Activated CD4-positive, CD25-positive, alpha-beta regulatory T cell (primary cell): ENCODE measurements at places on chromosomes 3 and 15.

DNA sequence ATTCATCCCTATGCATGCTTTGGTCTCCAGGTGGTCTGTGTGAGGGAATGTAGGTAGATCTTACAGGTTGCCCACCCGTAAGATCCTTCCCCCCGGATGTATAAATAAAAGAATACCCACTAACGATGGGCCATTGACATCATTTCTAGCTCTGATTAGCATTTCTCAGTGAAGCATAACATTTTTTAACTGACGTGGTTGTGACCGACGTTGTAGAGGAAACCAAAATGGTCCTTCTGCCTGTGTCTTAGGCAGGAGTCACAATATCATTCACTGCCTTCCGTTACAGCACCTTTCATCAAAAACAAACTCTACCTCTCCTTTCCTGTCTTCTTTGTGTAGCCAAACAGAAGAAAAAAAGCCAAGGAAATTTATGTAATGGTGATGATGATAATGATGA lies 27.3 kb upstream of the UMPS start:
- DNase-seq = no peak

DNA sequence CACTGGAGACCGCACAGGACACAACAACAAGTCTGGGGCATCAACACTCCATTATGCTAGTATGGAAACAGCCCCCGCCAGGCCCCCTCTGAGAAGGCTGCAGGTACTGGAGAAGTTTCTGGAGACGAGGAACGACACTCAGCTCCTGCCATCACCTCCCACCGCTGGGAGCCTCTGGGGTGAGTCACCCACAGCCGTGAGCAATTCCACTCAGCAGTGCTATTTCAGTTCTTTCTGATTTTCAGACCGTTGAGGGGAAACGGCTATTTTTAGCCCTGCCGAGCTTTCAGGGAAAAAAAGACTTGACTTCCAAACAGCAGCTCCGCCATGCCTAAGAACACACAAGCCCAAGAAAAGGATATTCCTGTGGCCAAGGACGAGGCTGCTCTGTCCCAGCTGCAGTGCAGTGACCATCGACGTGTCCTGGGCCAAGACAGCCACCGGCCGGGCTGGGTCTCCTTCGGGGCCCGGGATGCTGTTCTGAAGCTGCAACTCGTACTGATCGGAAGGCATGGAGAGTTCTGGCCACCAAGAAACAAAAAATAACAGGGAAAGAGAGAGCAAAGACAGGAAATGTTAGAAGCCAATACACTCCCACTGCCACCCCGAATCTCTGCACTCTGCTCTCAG lies 40.8 kb downstream of the NUP210 start:
- no peak for DNase-seq

- no peak for DNase-seq
Measured at GRCh38 chr3:18390024-18390660, 35.0 kb downstream of the SATB1 start.

GRCh38 chr3:127632035-127632820 lies 3.2 kb downstream of the PODXL2 start:
- DNase-seq = no peak

- no peak for DNase-seq
Measured at GRCh38 chr15:37209041-37209363, 108.7 kb upstream of the MEIS2 start.

- no peak for DNase-seq
Measured at GRCh38 chr3:160259589-160259988, 34.4 kb downstream of the C3orf80 start.

- no peak for DNase-seq
Measured at GRCh38 chr3:48897460-48898376, 964 bp downstream of the SLC25A20 start.

DNA sequence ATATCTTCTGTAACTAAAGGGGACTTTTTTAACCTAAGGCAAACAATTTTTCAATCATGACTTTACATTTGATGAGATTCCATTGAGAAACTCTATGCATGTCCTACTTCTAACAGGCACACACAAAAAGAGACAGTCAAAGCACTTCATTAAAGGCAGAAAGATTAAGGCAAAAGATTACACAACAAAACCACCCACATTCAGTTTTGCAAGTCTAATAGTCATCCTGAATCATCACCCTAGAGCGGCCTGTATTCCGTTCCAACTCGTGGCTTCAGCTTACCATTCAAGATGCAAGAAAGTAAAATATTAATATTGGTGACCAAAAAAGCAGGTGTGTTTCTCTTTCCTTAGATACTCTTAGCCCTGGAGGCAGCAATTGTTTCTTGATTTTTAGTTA lies 205.9 kb downstream of the P3H2 start:
- no peak for DNase-seq

GRCh38 chr3:124779751-124780191 lies 49.5 kb downstream of the UMPS start:
- DNase-seq = no peak

DNA sequence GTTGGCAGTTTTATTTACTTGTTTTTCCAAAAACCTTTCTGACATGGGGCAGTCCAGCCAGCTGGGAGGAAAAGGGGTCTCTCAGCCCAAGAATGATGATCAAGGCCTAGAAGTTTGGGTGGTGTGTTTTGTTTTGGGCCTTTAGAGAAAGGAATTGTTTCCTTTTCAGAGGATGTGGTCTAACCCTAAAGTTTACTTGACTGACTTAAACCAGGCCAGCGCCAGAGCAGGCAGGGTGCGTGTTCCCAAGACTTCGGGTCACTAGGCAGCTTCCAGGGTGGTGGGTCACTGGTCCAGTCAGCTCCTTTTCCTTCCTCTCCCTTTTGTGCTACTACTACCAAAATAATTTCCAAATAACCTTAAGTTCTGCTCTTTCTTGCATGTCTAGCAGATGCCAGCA lies 4.9 kb downstream of the FLNB start:
- no peak for DNase-seq

GRCh38 chr15:66650433-66650832 lies 51.6 kb upstream of the SMAD6 start:
- DNase-seq = no peak

DNA sequence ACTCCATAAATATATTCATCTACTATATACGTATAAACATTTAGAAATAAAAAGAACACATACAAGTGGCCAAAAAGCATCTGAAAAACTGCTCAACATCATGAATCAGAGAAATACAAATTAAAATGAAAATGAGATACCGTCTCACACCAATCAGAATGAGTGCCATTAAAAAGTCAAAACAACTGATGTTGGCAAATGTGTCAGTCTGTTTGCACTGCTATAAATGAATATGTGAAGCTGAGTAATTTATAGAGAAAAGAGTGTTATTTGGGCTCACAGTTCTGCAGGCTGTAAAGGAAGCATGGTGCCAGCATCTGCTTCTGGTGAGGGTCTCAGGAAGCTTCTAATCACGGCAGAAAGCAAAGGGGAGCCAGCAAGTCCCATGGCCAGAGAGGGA lies 620.3 kb upstream of the CCDC54 start:
- no peak for DNase-seq

GRCh38 chr3:64224826-64225610 lies at the start of gene PRICKLE2:
TSS of gene PRICKLE2 (minus strand) at chr3:64225466. CDS start at chr3:64198927, 26,539 bp downstream.
- no peak for DNase-seq

DNA sequence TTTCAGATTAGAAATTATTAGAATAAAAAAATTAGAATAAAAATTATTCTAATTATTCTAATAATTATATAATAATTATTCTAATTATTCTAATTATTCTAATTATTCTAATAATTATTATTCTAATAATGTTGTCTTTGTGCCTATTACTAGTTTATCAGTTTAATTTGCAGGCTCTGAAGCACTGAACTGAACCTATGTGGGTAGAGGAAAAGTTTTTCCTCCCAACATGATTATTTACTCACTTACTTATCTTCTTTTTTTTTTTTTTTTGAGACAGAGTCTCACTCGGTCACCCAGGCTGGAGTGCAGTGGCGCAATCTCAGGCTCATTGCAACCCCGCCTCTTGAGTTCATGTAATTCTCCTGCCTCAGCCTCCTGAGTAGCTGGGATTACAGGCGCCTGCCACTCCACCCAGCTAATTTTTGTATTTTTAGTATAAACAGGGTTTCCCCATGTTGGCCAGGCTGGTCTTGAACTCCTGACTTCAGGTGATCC lies 39.7 kb upstream of the C15orf39 start:
- no peak for DNase-seq

- DNase-seq = no peak
Measured at GRCh38 chr3:66531256-66531655, 30.4 kb upstream of the LRIG1 start.

GRCh38 chr3:112894258-112894657 lies 47.6 kb upstream of the CD200R1L start:
- DNase-seq = no peak

- peak; percentile 47 for DNase-seq
Measured at GRCh38 chr15:77634266-77634962, 1.7 kb upstream of the LINGO1 start.

DNA sequence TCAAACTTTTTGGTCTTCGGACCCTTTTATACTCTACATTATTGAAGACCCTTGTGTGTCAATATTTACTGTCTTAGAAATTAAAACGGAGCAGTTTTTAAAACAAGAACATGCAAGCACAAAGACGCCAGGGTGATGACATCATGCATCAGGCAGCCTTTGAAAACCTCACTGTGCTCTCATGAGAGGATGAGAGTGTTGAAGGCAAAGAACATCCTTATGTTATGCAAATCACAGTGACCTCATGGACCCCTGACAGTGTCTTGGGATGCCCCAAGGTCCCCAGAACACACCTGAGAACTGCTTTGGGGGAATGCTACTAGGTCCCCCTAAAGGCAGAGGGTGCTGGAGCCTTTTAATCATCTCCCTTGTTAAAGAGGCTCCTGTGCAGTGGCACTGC lies 51.6 kb downstream of the CHDH start:
- DNase-seq = no peak

GRCh38 chr15:86879250-86880229 lies 799.9 kb downstream of the AGBL1 start:
- DNase-seq = no peak

- DNase-seq = no peak
Measured at GRCh38 chr3:95971573-95971972, 842.8 kb upstream of the EPHA6 start.

- DNase-seq = no peak
Measured at GRCh38 chr3:24161841-24162240, 216.8 kb downstream of the NR1D2 start.

- no peak for DNase-seq
Measured at GRCh38 chr15:35071106-35071505, 14.0 kb downstream of the NANOGP8 start.

GRCh38 chr15:42911058-42911592 lies 9.5 kb downstream of the TTBK2 start:
- DNase-seq = no peak

- no peak for DNase-seq
Measured at GRCh38 chr3:76438971-76439370, 600.9 kb upstream of the ROBO2 start.

DNA sequence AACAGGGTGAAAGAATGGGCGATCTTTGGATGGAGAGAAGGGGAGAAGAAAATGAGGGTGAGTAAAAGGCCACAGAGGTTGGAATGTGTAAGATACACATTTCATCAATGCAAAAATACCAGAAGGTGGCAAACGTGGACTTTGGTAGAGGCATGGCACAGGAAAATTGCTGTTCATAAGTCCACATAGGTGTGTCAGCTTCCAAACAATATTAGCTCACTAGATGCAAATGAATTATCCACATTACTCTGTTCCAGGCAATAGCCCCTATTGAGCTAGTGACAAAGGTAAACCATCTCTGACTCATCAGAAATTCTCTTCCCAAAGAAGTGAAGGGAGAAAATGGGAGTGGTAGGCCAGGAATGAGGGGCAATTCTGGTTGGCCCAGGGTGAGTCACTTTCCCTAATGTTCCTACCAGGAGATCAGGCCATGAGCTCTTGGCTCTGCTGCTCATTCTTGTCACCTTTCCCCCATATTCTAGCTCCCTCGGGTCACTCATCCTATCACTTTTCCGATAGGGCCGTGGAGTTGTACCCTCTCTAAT lies 19.9 kb downstream of the ACKR2 start:
- no peak for DNase-seq

DNA sequence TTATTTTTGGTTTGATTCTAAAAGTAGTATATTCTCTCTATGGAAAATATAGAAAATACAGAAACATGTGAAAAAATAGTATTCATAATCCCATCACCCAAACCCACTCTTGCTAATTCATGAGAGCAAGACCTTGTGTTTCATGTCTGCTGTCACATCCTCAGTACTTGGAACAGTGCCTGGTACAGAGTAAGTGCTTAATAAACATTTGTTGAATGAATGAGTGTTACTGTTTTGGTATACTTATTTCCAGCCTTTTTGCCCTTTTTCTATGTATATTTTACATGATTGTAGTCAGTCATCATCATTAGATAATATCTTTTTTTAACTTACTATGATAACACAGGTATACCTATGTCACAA lies 59.3 kb downstream of the IL16 start:
- no peak for DNase-seq

DNA sequence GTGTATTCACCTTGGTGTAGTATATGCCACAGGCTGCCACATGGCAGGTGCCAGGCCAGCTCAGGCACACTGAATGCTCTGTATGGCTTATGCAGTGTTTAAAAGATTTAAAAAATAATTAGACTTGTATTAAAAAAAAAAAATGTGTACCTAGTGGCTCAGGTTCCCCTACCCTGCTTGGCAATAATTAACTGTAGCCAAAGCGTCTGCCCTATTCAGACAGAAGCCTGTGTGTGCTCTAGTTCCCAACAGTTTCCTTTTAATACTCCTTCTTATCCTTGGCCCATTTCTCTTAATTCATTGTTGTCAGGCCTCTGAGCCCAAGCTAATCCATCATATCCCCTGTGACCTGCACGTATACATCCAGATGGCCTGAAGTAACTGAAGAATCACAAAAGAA lies 752.2 kb upstream of the CFAP20DC start:
- DNase-seq = no peak

DNA sequence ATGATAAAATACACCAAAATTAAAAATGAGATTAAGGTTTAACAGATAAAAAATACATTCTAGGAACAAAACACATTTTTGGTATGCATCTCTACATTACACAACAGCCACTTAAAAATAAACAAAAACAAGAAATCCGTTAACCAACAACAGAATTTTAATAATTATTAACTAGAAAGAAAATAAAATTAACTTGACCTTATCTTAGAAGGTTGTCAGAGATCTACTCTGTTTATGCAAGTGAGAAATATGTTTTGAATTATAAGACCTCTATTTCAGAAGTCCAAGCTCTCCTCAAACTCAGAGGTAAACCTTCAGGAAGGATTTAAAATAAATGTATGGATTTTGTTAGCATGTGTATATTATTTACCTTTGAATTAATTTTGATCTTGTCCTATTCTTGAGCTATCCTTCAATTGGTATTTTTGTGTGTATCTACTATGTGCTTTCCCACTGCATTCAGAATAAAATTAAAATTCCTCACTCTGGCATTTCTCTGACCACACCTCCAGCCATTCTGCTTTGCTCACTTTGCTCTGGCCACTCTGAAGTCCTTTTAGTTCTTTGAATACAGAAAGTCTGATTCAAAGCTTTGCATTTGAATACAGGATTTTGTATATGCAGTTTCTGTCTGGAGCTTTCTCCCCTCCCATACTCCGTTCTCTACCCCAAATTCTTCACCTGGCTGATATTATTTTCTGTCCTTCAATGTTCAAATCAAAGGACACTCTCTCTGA lies 352.0 kb downstream of the ZBTB20 start:
- DNase-seq = no peak
